Uterine smooth muscle cell (primary cell): ENCODE measurements at places on chromosomes 4 and X. TPM values are rescaled to one million over a fixed set of nuclear protein-coding genes. Genes with fewer than 3 reads are reported as not detected.

Gene HSFX4
- total RNA-seq, result not detected in 2 replicates

Gene GTPBP6
- total RNA-seq, result 49.6 and 51.8 TPM in 2 replicates

Gene FAM114A1
- total RNA-seq, result 453 and 465 TPM in 2 replicates

Gene UGT8
- 0.62 and 1.00 TPM in 2 replicates for total RNA-seq

Gene PRDM5
- 23.5 and 25.0 TPM in 2 replicates for total RNA-seq

Gene CT83
- total RNA-seq, result not detected in 2 replicates

Gene PPARGC1A
- 0.11 and 0.37 TPM in 2 replicates for total RNA-seq

Gene CXCR3
- not detected in 2 replicates for total RNA-seq

Gene EPHA5
- total RNA-seq, result 1.7 and 2.9 TPM in 2 replicates

Gene NHSL2
- total RNA-seq, result 1.4 and 1.5 TPM in 2 replicates

Gene TMSB15A
- total RNA-seq, result 3.2 and 8.7 TPM in 2 replicates

Gene CXCL6
- total RNA-seq, result 0.77 and 1.1 TPM in 2 replicates

Gene GSTCD
- 13.7 and 31.0 TPM in 2 replicates for total RNA-seq
